Brain (organoid and tissue), 16 donors: ENCODE measurements at places on chromosomes 7 and 10.

GRCh38 chr7:84735011-84735410 lies 451.8 kb downstream of the SEMA3D start:
- DNase-seq, result no peak

GRCh38 chr7:5083311-5083711 lies 37.7 kb downstream of the RBAK start:
- no peak for DNase-seq

GRCh38 chr10:77675347-77675746 lies 37.7 kb upstream of the KCNMA1 start:
- no peak for DNase-seq

- no peak for DNase-seq
Observed at GRCh38 chr10:131616040-131616439, 284.8 kb upstream of the PPP2R2D start.

GRCh38 chr10:21524131-21524525 lies 1.4 kb downstream of the SKIDA1 start:
- DNase-seq, result no peak

DNA sequence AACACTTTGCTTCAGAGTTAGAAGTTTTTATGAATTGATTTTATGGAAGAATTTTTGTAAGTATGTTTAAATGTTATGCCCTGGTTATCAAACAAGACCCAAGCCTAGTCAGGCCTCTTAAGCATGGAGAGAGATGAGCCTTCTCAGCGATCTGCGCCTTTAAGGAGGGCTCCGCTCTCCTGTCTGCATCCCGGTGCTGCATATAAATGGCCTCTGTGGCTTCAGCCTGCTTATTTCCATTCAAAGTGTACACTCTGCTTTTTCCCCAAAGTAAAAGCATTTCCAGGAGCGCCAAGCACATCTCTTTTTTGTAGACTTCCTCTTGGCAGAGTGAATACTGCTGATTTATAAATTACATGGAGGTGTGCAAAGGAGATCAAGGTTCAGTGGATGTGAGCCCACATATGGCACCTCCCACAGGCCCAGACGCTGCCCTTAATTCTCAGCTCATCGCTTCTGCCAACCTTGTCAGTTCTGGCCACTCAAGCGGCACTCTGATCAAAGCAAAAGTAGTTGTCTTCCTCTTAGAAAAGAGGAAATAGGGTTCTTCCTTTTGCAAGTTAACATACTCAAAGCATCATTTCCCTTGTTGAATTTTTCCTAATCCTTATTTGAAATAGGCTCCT lies 70.0 kb upstream of the SFMBT2 start:
- DNase-seq, result no peak

GRCh38 chr7:151104411-151105235 lies 18.3 kb downstream of the AGAP3 start:
- DNase-seq, result no peak
